Iris pigment epithelial cell (primary cell): ENCODE measurements at places on chromosomes 4 and X.

GRCh38 chrX:110276778-110277177, 41.1 kb downstream of the AMMECR1 start:
- DNase-seq: no peak

DNA sequence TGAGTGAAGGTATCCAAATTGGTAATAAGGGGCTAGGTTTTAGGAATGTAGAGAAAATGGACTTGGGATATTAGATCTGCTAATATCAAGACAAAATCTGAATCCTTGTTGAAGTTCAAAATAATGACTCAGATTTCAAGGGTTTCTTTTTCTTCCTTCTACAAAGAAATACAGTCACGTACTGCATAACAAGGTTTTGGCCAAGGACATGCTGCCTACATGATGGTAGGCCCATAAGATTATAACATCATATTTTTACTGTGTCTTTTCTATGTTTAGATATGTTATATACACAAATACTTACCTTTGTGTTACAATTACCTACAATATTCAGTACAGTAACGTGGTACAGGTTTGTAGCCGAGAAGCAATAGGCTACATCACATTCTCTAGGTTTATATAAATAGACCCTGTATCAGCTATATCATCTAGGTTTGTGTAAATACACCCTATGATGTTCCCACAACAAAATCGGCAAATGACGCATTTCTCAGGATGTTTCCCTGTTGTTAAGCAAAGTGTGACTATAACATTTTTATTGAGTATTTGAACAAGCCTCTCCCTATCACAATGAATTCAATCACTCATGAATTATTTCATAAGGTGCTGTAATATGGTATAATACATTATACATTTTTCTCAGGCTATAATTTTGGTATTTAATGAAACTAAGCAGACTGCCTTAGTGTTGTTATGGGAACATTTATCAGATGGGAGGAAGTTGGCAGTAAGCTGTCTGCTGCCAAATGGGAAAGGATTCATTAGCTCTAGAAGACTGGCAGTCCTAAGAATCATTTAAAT, 186.3 kb downstream of the PPP3CA start:
- DNase-seq: no peak

- peak; percentile 95 for DNase-seq
Observed at GRCh38 chr4:123995936-123996335, 599.3 kb downstream of the SPRY1 start.

DNA sequence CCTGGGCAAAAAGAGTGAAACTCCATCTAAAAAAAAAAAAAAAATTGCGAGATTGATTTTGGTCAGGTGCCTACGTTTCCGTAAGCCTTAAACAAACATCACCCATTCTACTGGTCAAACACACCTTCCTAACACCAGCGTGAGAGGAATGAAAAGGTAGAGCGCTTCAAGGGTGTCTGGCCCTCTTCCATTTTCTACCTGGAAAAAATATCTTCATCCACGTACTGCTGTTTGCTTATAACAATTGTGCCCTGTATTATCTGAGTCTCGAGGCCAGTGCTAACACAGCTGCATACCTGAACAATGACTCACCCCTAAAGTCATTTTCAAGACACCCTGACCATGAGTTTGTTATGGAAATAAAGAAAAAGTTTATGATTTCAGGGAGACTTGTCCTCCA, 13.9 kb downstream of the TMSB4X start:
- peak; percentile 74 for DNase-seq

DNA sequence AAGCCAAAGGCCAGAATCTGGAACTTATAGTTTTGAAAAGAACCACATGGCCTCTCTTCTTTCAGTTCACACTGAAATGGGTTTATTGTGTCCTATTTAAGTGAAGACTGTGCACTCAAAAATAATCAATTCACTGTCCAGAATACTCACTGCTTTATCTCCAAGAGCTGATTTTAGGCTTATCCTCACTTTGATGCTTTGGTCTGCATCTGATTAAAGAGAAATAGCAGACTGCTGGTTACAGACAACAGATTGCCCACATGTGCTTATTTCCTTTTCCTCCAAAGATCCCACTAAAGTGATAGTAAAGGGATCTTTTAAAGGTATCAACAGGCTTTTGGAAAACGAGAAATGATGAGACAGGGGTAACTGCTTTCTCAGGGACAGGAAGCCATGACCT, 30.6 kb downstream of the ACE2 start:
- DNase-seq: no peak

GRCh38 chrX:133598601-133599335, 183.5 kb upstream of the GPC4 start:
- no peak for DNase-seq

- DNase-seq: no peak
Observed at GRCh38 chr4:168659741-168660465, 163.1 kb downstream of the PALLD start.

DNA sequence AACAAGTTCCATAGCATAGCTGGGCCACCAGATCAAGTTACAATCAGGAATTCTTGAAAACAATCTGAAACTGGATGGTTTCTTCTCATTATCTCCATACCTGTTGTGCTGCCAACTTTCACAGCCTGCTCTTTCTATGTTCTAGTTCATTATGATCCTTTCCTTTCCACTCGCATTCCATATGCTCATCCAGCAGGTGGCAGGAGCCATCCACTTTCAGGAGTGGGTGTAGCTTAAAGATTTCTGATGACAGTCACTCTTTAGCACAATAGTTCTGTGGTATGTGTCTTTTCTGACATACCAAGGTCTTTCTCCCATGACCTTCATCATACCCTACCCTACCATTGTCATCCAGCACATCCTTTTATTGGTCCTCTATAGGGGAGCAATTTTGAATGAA, 46.4 kb downstream of the PAGE2 start:
- peak; percentile 32 for DNase-seq

DNA sequence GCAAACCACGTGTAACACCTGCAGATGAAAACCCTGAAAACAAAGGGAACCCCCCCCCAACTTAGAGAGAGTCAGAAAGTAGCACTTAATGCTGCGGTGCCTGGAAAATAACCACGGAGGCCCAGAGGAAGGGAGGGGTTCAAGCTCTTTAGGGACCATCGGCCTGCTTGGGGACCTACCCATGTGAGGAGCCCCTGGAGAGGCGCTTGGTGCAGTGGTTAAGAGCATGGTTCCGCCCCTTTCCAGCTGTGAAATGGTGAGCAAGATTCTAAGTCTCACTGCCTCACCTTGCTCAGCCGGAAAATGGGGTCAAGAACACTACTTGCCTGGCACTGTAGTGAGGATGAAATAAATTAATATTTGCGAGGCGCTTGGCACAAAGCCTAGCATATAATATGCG, 13.8 kb downstream of the SLC25A5 start:
- no peak for DNase-seq

GRCh38 chrX:112826023-112826422, 14.6 kb downstream of the AMOT start:
- DNase-seq: no peak

- no peak for DNase-seq
Observed at GRCh38 chr4:13514722-13515121, 29.6 kb downstream of the NKX3-2 start.

GRCh38 chrX:25531096-25531495, 515.3 kb upstream of the ARX start:
- peak; percentile 72 for DNase-seq

- no peak for DNase-seq
Observed at GRCh38 chr4:94409962-94410361, 41.8 kb upstream of the PDLIM5 start.

- no peak for DNase-seq
Observed at GRCh38 chr4:53354012-53354722, 11.7 kb downstream of the SCFD2 start.

GRCh38 chrX:106954041-106954440, 33.8 kb downstream of the CLDN2 start:
- DNase-seq: no peak

- DNase-seq: peak; percentile 31
Observed at GRCh38 chrX:105190252-105190853, 30.1 kb downstream of the TEX13A start.

GRCh38 chr4:108972613-108973283, 209.9 kb upstream of the ETNPPL start:
- DNase-seq: no peak

DNA sequence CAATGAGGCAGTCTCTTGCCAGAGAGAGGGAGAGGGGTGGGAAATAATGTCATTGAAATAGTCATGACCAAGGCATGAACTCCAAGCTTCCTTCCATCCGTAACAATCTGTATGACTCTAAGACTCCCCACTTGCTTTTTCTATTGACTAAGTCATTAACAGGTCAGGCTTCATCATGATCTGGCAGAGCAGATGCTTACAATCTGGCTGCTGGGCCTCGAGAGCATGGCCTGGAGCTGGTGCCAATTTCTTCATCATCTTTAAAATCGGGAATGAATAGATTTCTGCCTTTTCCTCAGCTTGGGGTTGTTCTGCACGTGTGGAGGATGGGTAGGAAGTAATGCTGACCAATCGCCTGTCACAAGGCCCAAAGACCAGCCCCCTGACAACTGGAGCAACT, 280.6 kb upstream of the CLNK start:
- no peak for DNase-seq

- no peak for DNase-seq
Observed at GRCh38 chrX:12741416-12741815, 49.8 kb upstream of the PRPS2 start.

- no peak for DNase-seq
Observed at GRCh38 chr4:79918292-79918691, 154.7 kb downstream of the ANTXR2 start.

- DNase-seq: peak; percentile 10
Observed at GRCh38 chrX:103488332-103488731, 31.0 kb downstream of the RAB40A start.

- DNase-seq: peak; percentile 15
Observed at GRCh38 chrX:135973025-135973547, 702 bp downstream of the MMGT1 start.

DNA sequence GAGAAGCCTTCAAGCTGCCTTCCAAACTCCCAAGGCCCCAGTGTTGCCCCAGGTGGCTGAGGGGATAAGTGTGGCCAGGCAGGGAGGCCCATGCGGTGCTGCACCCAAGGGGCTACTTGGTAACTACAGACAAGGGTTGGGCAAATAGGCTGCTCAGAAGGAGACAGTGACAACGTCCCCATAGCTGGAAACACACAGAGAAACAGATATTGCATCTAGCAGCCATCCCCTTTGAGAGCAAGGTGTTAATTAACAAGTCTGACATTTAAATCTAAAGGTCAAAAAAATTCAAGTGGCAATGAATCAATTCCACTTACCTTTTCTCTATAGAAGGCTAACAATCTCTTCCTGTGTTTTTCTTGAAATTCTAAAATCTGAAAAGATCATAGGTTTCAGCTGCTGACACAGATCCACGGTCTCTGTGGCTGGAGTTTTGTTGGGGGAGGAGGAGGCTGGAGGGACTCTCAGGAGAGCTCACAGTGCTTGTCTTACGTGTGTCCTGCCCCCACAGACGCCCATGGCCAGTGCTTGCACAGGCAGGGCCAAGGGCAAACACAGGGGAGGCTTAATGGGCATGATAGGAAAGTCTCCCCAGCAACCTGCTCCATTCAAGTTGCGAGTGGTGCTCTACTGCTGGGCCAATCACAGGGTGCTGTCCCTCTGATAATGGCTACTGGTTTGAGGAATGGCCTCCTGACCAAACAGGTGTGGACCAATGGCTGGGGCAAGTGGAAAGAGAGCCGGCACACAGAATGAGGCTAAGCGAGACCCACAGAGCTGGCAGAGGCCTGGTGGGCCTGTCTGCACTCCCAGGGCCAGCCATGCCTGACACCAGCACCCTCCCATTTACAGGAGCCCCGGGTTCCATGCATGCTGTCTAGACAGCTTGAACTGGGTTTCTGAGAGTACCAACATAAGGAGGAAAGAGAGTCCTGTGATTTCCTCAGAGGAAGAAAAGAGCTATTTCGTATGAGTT, 22.6 kb downstream of the RNF212 start:
- no peak for DNase-seq
